AML-193 (cell line): ENCODE measurements at places on chromosomes 1 and 21.

- no peak for DNase-seq
Measured at GRCh38 chr1:226957714-226958113, 17.6 kb downstream of the COQ8A start.

DNA sequence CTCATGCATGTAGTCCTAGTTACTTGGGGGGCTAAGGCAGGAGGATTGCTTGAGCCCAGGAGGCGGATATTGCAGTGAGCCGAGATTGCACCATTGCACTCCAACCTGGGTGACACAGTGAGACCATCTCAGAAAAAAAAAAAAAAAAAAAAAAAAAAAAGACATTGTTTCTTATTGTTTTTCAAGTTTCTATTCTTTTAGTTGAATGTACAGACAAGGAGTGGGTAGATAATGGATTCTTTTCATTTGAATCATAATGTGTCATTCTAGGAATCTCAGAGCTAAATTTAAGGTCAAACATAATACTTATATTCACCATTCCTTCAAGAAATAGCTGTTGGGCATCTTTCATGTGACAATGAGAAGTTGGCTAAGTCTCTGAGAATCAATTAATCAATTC, 157.0 kb upstream of the C21orf91 start:
- DNase-seq = no peak

- DNase-seq = no peak
Measured at GRCh38 chr1:29836651-29837646, 600.6 kb downstream of the PTPRU start.

DNA sequence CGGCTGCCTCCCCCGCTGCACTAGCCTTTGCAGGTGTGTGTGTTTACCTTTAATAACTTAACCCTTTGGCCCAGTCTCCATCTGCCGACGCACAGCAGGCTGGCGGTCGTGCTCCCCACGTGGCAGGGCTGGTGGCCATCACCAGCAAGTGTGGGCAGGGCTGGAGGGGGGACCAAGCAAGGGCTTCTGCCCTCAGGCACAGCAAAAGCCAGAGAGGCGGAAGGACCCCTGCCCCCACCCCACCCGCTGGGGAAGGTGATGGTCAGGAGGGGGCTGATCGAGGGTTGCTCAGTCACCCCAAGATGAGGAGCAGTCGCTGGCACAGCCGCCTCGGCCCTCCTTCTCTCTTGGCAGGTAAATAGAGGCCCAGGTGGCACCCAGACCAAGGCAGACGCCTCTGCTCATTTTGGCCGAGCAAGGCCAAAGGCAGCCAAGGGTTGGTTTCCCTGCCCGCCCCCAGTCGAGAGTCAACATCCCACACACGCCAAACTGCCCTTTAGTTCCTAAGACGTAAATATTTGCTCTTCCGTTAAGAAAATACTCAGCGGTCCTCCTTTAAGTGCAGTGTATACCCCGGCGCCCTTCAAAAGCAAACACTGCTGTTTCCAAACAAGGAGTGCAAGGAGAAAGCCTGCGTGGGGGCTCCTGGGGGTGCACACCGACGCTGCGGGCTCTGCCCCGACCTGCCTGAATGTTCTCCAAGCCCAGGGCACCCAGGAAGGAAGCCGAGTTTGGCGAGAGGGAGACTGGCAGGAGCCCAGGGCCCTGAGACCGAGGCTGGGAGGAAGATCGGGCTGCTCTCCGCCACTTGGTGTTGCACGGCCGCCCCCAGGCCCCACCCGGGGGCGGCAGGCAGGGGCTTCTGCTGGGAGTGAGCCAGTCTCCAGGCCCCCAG, 82.7 kb downstream of the SIK1 start:
- DNase-seq = no peak

DNA sequence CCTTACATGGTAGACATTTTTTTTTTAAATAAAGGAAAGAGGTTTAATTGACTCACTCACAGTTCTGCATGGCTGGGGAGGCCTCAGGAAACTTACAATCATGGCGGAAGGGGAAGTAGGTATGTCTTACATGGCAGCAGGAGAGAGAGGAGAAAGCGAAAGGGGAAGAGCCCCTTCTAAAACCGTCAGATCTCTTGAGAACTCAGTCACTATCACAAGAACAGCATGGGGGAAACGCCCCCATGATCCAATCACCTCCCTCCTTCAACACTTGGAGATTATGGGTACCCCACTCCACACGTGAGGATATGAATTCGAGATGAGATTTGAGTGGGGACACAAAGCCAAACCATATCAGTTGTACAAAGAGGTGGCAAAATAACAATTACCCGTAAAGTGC, 301.7 kb downstream of the GRIK1 start:
- no peak for DNase-seq

GRCh38 chr1:184379111-184379752, 7.6 kb upstream of the C1orf21 start:
- no peak for DNase-seq

DNA sequence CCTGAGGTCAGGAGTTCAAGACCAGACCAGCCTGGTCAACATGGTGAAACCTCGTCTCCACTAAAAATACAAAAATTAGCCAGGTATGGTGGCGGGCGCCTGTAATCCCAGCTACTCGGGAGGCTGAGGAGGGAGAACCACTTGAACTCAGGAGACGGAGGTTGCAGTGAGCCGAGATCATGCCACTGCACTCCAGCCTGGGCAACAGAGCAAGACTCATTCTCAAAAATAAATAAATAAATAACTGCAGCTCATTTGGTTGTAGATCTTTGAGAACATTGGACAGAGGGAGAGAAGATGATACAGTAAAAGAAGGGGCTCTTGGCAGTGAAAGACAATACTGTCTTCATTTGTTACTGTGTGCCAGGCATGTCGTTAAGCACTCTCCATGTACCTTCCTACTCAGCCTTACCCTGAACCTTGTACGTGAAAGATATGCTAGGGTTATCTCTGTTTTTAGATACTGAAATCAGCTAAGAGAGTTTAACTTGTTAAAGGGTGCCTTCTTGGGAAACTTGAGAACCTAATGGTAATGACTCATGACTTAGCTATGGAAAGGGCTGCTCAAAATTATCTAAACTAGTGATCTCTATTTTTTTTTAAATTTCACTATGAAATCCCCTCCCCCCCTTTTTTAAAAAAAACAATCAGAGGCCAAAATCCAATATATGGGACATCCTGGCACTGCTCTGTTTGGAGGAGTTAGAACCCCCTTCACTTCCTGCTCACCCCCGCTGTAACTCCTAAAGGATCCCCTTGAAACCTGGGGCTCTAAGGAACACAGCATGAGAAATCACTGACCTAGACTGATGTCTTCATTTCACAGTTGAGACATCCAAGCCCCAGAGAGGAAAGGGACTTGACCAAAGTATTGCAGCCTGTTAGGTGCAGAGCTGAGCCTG, 6.8 kb upstream of the KPNA6 start:
- no peak for DNase-seq

- peak; percentile 16 for DNase-seq
Measured at GRCh38 chr1:203324105-203325025, 19.0 kb downstream of the BTG2 start.
